ENCODE measurements at places on chromosomes 13 and 19.
A peak's percentile ranks its signal among the peaks of the same experiment; 100 is the strongest.

DNA sequence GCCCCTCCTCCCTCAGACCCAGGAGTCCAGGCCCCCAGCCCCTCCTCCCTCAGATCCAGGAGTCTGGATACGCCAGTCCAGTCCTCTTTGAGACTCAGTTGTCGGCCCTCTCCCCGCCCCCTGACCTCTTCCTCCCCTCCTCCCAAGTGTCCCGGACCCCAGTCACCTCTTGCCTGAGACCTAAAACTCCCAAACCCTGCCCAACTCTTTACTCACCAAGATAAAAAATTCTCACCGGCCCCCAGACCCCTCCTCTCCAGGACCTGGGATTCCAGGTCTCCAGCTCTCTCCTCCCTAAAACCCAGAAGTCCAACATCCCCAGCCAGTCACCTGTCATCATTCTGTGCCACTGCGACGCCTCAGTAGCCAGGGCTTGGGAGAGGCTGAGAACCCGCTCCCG lies 1.4 kb upstream of the HSD17B14 start:
- DNase-seq = no peak

DNA sequence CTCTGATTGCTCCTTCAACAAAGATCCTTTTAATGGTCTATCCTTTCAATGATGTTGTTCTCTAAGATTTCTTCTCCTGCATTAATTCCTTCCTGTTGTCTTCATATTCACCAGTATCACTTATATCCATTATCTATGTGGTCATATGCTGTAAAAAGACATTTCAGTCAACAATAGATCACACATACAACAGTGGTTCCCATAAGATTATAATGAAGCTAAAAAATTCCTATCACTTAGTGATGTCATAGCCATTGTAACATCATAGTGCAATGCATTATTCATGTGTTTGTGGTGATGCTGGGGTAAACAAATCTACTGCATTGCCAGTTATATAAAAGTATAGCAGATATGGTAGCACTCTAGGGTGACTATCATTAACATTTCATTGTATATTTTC lies 266.1 kb downstream of the LHFPL6 start:
- DNase-seq = no peak

DNA sequence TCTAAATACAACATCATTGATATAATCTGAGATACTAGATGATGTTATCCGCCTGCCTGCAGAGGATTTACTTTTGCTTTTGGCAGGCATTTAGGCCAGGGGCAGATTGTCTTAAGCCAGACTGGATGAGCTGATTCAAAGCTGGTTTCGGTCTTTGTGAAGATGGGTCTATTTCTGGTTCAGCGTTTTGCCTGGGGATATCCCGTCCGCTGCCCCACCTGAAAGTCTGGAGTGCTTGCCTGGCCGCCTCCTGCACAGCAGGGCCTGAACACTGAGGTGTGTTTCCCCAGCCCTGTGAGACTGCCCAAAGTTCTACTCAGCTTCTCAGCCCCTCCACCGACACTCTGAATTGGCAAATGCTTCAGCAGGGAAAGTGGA lies 149.7 kb downstream of the KATNAL1 start:
- no peak for DNase-seq

GRCh38 chr13:35720690-35721554 lies 244.4 kb upstream of the MAB21L1 start:
- peak; percentile 50 for DNase-seq

DNA sequence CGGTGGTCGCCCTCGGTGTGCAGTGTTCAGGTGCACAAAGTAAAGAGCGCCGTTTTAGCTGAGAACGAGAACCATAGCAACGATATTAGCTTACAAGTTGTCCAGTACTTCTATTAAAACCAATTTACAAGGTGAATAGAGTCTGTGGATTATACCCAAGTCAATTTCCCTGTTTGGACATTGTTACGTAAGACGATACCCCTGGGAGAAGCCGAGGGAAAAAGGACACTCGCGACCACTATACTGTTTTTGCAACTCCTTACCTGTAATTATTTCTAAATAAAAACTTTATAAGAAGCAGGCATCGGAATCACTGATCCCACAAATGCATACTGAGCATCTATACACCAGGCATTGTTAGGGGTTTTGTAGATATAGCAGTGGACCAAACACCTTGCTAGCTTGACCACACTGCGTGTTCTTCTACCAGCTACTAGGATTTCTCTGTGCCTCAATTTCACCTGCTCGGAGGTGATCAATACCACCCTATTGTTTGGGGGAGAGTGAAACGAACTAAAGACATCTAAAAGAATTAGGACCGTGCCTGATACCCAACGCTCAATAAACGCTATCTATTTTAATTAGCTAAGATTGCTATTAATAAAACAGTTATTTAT lies 488 bp upstream of the EEF2 start:
- no peak for DNase-seq

GRCh38 chr19:18420930-18421329 lies 1.7 kb downstream of the SSBP4 start:
- no peak for DNase-seq

GRCh38 chr13:54165581-54166215 lies 1137.1 kb downstream of the OLFM4 start:
- DNase-seq = no peak

- DNase-seq = no peak
Measured at GRCh38 chr13:41289463-41289881, 21.6 kb upstream of the NAA16 start.

- peak; percentile 24 for DNase-seq
Measured at GRCh38 chr19:10871711-10872545, 575 bp downstream of the CARM1 start.

GRCh38 chr19:35518313-35518712 lies 4.9 kb upstream of the DMKN start:
- peak; percentile 67 for DNase-seq

DNA sequence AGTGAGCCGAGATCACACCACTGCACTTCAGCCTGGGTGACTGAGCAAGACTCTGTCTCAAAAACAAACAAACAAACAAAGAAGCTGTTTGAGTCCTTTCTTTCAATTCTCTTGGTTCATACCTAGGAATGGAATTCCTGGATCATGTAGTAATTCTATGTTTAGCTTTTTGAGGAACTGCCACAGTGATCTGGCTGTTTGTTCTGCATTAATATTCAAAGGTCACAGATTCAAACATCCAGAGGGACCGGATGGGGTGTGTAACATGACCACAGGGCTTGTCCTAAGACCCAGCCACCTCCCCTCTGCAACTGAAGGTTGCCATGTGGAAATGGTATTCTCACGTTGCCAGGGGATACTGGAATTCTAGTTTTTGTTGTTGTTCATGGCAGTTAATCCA lies 10.2 kb downstream of the COLGALT1 start:
- DNase-seq = no peak

GRCh38 chr13:106109391-106109791 lies 426.1 kb downstream of the EFNB2 start:
- DNase-seq = no peak

- peak; percentile 92 for DNase-seq
Measured at GRCh38 chr13:41060082-41060723, 1.1 kb upstream of the WBP4 start.

- no peak for DNase-seq
Measured at GRCh38 chr13:33280279-33280905, 5.2 kb downstream of the STARD13 start.

GRCh38 chr19:35890113-35890650 lies 10.2 kb downstream of the NFKBID start:
- DNase-seq = no peak

- DNase-seq = no peak
Measured at GRCh38 chr13:111659219-111659775, 338.9 kb downstream of the TEX29 start.

DNA sequence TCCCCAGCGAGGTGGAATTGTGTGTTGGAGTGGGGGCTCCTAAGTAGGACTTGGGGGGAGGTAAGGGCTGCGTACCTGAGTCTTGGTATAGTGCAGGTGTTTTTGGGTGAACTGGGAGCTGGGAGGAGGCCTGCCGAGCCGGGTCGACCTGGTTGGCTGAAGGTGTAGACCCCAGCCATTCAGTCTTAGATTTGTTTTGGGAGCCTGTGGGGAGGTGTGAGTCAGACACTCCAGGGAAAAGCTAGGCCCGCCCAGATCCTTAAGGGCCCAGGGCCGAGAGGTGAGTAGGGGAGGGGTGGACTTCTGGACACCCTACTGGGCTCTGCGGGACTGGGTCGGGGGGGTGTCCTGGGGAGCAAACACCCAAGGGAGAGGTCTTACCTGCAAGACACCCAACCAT lies 935 bp downstream of the CRB3 start:
- peak; percentile 30 for DNase-seq

GRCh38 chr19:46616631-46617322 lies 8.1 kb downstream of the PTGIR start:
- peak; percentile 45 for DNase-seq

- DNase-seq = no peak
Measured at GRCh38 chr13:77703408-77703807, 5.9 kb downstream of the SLAIN1 start.

GRCh38 chr19:51356159-51356801 lies 9.9 kb downstream of the ETFB start:
- no peak for DNase-seq

- no peak for DNase-seq
Measured at GRCh38 chr19:2184422-2184975, 20.8 kb downstream of the DOT1L start.

GRCh38 chr13:31896427-31896826 lies 135.1 kb upstream of the FRY start:
- no peak for DNase-seq

DNA sequence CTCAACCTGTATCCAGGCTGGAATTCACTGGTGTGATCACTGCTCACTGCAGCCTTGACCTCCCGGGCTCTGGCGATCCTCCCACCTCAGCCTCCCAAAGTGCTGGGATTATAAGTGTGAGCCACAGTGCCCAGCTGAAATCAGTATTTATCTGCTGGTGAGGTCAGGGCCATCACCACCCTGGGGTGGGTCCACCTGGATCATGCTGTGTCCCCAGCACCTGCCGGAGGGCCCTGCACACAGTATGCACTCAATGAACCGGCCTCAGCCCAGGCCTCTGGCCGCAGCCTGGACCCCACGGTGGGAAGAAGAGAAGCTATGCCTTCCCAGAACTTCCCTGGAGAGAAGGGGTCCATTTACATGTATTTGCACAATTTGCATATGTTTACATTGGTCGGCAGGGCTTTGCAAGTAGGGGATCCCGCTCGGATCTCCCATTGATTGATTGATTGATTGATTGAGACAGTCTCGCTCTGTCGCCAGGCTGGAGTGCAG lies 2.6 kb upstream of the SLC5A5 start:
- DNase-seq = no peak

DNA sequence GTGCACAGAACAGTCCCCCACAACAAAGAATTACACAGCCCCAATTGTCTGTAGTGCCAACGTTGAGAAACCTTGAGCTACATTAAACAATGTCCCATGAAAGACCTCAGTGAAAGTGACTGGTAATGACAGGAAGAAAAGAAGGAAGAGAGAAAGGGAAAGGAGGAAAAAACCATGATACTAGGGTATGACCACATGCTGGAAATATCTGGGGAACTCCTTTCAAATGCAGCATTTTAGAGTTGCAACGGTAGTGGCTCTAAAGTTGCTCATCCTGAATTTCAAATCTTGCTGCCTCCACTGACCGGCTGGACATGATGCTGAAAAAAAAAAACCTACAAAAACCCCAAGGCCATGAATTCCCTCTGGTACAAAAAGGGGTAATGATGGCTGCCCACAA lies 26.5 kb downstream of the FPR3 start:
- no peak for DNase-seq

GRCh38 chr13:46531953-46532352 lies 21.0 kb upstream of the LRCH1 start:
- no peak for DNase-seq

DNA sequence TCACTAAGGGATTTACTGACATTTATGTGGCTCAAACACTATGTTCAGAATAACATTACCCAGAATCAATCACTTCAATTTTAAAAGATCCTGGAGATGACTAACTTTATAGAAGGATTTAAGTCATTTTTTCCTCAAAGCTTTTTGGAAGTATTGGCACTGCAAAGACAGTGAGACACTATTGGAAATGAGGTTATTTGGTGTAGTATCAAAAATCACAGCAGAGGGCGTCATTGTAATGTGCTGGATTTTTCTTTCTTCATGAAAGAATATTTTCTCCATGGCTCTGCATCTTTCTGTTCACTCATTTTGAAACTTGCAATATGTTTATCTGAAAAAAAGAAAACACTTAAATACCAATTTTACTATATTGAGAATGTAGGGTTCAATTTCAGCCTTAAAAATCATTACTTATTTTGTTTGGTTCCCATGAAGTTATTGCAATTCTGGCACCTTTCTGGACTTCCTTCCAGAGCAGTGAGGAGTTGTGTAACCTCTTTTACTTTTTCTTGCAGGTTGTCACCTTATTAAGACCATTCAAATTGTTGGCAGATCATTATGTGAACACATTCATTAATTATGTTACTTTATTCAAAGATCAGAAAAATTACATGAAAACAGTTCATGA lies 3.7 kb upstream of the CSNK1A1L start:
- DNase-seq = peak; percentile 31
